Right ventricle myocardium inferior (tissue), 1 donor: ENCODE measurements at places on chromosomes 2 and 18.

DNA sequence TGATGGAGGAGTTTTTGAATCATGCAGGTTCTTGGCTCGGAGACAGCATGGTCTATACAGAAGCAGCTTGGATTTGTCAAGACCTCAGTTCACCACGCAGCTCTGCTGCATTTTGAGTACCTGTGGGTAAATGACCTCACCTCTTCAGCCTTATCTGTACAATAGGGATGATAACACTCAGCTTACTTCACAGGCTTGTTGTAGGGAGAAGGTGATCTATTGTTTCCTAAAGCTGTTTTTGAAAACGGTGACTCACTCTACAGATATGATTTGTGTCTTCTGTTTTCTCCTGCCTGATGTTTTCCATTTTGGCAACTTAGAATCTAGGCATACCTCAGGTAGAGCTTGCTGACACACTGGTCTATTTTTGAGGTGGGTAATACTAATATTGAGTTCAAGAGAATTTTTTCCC is 80.3 kb downstream of the FMNL2 start:
- DNase-seq, result no peak

GRCh38 chr2:181516992-181517391 is 59.8 kb downstream of the ITGA4 start:
- DNase-seq, result no peak

- DNase-seq, result no peak
These were observed 1143.6 kb upstream of the ACVR2A start for GRCh38 chr2:146701183-146701582.

DNA sequence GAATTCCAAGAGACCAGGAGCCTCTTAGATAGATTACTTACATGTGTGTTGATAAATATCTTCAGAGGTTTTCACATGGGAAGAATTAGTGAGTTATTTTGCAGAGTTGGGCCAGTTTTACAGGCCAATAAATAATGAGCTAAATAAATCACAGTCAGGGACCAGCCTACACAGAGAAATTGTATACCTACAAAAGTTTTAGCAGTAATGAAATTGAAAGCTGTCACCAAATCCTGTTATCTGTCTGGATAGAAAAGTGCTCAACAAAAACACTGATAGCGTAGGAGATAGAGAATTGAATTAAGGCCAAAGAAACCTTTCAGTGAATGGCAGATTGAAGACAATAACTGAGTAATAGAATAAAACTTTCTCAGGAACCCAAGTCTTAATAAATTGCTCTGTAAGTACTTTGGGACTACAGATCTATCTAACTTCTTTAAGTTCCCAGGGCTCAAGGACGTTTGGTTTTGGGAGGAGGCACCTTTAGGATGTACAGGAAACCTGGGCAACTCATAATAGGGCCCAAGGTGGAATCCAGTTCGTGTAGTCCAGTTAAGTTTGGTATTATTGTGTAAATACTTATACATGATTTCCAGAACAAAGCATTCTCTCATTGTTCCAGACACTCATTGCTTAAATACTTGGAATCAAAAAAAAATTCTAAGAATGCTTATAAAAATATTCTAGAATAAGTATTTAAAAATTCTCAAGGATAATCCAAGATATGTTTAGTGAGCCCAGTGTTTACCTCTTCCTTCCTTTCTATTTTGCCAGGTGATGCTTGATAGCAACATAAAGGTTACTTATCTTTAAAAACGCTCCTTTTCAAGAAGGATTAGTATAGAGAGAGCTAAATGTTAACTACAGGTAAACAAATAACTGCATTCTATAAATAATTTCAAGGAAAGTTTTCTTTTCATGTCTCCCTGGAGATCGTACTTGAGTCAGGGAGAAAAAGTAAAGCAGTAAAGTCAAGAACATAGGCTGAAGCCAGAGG is 134.5 kb downstream of the NCKAP5 start:
- DNase-seq, result no peak

GRCh38 chr2:37526323-37526722 is 145.1 kb downstream of the CDC42EP3 start:
- no peak for DNase-seq

DNA sequence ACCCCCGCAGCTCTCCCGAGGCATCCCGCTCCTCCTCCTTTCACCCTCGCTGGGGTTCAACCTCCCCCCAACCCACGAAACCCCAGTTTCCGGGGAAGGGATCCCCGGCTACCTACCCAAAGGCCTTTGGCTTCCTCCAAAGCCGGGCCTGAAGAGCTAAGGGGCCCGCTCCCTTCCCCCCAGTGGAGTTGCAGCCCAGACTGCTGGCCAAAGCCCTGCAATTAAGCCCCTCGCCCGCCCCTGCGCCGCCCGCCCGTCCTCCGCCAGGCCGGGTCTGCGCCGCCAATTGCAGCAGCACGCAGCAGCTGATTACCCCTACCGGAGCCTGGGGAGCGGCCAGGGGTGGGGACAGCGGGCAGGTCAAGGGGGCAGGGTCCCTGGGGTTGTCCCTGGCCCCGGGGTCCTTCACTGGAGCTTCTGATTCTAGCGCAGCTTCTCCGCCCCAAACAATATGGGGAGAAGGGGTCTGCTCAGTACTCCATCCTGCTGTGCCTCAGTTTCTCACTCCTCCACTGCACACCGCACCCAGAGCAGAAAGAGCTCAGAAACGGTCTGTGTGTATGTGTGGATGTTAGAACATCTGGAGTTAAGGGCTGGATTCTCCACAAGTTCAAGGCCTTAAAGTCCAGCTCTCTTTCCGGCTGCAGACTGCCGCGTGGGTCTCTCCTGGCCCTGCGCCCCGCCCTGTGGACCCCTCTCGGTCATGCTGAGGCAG is 16.9 kb downstream of the WNT10A start:
- no peak for DNase-seq

GRCh38 chr2:69529480-69529879 is 92.2 kb upstream of the NFU1 start:
- DNase-seq, result no peak

GRCh38 chr2:220476877-220477276 is 849.4 kb downstream of the SLC4A3 start:
- no peak for DNase-seq

DNA sequence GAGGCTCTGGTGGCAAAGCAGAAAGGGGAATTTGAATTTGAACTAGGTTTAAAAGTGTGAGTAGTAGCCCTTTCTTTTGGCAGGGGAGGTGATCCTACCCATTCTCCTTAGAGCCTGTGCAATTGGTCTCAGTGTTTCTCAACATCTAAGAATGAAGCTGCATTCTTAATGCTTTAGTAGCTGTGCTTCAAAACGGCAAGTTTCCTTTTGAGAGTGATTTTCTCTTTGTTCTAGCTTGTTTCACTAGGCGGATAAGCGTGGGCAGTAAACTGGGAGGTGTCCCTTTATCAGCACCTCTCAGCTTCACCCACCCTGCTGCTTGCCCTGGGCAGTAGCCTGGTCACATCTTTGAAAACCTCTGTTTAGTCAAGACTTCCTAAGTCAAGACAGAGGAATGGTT is 6.7 kb downstream of the CRIM1 start:
- no peak for DNase-seq

GRCh38 chr2:26347286-26347865 is 787 bp upstream of the ADGRF3 start:
- no peak for DNase-seq

GRCh38 chr2:83970217-83970929 is 488.7 kb downstream of the SUCLG1 start:
- DNase-seq, result no peak

GRCh38 chr2:28419003-28419402 is 26.3 kb downstream of the FOSL2 start:
- DNase-seq, result no peak

DNA sequence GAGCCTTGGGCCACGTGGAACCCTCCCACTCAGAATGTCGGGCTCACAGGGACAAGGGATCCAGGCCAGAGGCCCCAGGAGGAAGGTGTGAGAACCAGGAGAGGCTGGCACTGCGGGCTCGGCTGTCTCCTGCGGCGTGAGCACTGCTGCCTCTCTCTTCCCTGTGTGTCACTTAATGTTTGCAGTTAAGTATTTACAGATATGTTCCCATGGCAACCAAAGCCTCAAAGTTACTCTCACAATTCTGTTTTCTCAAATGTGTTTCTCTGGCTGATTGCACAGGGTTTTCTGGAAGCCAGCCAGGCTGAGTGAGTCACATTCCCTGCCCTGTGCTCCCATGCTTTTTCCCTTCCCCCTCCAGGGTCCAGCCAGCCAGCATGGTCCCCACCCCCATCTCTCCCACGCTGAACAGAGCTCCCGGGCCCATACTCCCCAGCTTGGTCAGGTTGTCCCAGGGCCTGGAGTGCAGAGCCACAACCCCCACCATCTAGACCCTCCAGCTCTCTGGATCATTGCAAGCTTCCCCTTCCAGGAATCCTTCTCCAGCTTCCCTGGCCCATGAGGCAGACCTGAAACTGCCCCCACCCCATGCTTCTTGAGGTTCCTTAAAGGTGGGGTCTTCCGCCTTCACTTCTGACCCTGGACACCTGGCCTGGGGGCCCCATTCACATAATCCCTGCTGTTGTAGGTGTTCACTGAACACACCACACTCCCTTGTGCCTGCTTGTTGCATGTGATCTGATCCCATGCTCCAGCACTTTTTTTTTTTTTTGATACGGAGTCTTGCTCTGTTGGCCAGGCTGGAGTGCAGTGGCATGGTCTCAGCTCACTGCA is 265.9 kb downstream of the CELF4 start:
- peak; percentile 70 for DNase-seq

- no peak for DNase-seq
These were observed 461.5 kb downstream of the IRS1 start for GRCh38 chr2:226337941-226338600.

DNA sequence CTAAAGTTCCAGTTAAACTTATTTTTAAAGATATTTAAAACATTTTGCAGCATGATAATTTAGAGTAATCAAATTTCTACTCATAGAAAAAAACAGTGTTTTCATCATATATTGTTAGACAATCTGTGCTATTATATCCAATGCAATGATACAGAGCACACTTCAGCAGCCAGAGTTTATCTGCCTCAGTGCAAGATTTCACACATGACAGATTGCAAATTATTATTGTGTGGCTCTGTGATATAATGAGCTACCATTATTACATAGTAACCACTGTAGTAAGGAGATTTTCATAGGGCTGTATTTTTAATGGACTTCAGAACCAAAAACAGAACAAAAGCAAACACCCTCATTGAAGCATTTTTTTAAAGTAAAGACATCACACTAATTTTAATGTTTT is 762.4 kb downstream of the DSC3 start:
- no peak for DNase-seq

DNA sequence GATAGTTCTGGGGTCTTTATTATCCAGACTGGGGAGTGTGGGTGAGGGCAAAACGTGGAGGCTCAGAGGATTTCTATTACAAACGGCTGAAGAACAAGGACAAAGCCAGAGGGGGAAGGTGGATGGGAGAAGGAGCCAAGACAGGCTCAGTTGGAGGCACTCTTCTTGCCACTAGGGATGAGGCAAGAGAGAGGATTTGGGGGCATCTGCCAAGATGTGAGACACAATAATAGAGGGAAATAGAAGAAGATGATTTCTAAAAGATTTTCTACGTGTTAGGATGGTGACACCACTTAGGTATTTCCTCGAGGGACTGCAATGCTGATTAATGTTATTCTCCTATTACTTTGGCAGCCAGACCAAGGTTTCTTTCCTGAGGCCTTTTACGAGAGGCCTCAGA is 71.8 kb downstream of the APOB start:
- DNase-seq, result no peak

- peak; percentile 77 for DNase-seq
These were observed 680 bp upstream of the FHOD3 start for GRCh38 chr18:36296650-36297416.

DNA sequence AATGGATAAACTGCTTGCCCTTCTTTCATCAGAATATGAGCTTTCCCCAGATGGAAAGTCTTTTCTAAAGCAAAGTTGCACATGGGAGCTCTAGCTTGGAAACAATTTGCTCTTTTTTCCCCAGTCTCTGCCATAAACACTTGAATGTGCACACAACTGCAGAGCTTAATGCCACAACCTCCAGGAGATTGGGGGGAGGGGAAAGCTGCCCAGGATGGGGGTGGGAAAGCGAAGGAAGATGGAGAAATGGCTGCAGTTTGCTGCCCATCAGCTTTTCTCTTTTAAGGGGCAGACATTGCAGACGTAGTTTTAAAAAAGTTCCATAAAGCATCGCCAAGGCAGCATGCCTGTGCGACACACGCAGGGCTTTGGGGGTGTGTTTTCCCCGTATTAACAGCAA is 1.5 kb downstream of the ACKR3 start:
- no peak for DNase-seq

DNA sequence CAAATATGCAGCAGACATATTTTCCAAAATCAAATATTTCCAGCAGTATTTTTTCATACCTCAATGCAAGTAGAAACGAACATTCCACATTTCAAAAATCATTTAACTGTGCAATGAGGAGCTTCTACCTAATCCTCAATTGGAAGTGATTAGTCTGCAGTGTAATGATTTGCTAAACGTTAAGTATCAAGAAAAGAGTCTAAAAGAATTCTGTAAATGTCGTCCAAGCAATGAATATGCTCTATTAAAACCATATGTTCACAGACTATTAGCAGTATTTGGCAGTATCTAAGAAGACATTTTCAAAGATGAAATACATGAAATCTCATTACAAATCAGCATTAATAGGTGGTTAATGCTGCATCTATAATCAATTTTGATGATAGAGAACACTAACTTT is 15.9 kb downstream of the DYM start:
- no peak for DNase-seq

DNA sequence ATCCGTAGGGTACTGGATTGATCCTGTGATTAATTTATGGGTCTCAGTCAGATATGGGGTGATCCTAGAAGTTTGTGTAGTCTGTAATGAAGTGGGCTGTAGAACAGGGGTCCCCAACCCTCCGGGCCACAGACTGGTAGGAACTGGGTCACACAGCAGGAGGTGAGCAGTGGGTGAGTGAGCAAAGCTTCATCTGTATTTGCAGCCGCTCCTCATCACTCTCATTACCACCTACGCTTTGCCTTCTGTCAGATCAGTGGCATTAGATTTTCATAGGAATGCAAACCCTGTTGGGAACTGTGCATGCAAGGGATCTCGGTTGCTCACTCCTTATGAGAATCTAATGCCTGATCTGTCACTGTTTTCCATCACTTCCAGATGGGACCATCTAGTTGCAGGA is 48.8 kb downstream of the EML4 start:
- no peak for DNase-seq

DNA sequence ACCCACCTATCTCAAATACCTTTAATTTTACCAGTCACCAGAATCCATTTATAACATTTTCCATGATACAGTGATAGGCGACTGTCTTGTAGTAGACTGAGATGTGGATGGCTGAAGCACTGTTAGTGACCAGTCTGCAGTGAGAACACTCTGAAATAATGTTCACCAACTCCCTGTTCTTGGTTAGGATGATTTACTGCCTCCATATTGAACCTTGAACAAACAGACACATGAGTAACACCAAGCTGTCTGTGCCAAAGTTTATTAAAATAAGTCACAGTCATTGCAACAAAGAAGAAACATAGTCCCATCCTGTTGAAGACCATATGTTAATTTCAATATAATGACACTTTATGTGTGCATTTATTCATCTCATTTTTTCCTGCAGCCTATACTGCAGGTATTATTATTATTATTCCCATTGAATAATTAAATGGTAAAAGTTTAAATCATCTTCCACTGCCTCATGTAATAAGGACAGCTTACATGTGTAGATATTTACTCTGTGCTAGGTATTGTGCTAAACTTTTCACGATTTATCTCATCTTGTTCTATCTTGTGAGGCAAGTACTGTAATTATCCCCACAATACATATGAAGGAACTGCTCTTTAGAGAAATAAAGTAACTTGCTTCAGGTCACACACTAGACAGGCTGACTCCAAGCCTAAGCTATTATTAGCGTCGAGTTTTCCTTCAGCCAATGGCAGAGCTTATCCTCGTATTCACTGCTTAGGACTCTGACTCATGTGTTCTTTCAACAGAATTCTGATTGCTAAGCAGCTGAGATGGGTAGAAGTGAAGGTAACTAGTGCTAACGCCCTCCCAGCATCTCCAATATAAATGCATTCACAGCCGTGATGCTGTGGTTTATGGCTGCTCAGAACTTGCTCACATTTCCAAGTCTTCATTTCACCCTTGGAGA is 62.5 kb downstream of the ONECUT2 start:
- DNase-seq, result no peak
